ENCODE measurements at places on chromosomes 11 and 22. TPM values are rescaled to one million over a fixed set of nuclear protein-coding genes. Genes with fewer than 3 reads are reported as not detected.

PHOX2A gene
- total RNA-seq: not detected

OR51B6 gene
- not detected for total RNA-seq

SLN gene
- total RNA-seq: 1.0 TPM

OR5A1 gene
- total RNA-seq: not detected

OR52I1 gene
- total RNA-seq: not detected

DENND6B gene
- total RNA-seq: 9.3 TPM

APOL3 gene
- total RNA-seq: 58.2 TPM

DNA sequence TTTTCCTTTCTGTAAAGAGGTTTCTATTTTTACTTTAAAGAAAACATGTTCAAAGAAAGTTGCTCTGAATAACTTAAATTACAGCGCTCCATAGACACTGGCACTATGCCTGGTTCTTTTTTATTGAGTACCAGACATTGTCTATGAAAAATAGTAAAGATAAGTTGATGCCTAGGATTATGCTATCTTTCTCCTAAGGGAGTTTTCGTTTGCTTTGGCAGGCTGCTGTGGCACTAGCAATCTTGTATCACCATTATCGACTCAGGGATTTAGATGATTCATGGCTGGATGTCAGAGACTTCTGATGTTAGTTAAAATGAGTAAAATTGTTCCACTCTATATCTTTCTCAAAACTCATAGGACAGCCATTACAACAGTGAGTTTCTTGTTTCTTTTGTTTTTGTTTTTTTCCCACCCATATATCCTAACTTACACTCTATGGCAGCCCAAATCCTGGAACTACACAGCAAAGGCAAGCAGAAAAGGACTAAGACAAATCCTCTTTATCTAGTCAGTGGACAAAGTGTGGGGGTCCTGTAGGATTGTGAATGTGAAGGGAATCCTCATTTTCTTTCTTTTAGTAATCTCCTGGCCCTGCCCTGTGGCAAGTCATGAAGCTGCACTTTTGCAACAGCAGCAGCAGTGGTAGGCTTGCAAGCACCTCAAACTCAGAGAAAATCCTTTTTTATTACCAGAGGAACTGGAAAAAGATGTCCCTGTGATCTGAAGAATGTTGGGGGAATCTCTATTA is 20.7 kb downstream of the SLN start:
- peaks cover 6% of the 10 kb centered on the region for H3K27me3 ChIP-seq
- DNase-seq: no peak
- no peaks in the 10 kb centered on the region for H3K36me3 ChIP-seq

DNA sequence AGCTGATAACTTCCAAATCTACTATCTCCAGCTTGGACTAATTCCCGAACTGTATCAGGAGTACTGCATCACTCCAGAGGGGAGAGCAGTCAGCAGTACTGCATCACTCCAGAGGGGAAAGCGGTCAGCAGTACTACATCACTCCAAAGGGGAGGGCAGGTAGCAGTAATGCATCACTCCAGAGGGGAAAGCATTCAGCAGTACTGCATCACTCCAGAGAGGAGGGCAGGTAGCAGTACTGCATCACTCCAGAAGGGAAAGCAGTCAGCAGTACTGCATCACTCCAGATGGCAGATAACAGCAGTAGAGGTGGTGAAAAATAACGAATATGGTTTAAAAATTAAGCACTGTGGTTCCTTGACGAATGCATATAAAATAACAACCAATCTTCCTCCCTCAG is 8.4 kb downstream of the CWC15 start:
- H3K27ac ChIP-seq: no peak overlapping the region
- no peaks in the 10 kb centered on the region for H3K27me3 ChIP-seq
- H3K4me1 ChIP-seq: no peaks in the 10 kb centered on the region
- no peak for DNase-seq
- no peak overlapping the region for H3K4me3 ChIP-seq

DNA sequence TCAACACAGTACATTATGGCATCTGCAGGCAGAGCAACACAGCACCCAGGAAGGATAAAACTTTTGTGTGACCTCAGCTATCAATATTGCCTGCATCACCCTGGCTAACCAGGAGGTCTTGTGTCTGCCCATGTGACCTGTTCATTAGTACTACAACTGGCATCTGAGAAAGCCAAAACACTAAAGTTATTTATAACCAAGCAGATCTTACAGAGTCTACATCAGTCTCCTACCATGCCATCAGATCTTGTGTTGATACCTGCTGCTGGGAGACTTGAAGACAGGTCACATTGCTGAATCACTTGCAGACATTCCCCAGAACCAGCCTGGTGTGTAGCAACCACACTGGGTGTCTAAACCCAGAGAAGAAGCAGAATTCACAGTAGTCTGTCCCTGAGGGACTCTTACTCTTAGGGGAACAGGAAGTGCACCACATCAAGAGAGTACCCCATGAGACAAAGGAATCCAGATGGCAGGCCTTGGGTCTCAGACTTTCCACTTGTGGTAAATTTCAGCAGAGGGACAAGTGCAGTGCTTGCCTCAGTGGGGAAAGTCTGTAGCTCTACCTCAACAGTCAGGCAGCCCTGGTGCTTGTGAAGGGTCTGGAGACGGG is 7.0 kb downstream of the OR9G1 start:
- DNase-seq: no peak
- no peak overlapping the region for H3K27ac ChIP-seq
- H3K27me3 ChIP-seq: no peaks in the 10 kb centered on the region
- no peaks in the 10 kb centered on the region for H3K4me1 ChIP-seq
- H3K36me3 ChIP-seq: no peaks in the 10 kb centered on the region
- no peak overlapping the region for H3K4me3 ChIP-seq

GRCh38 chr11:71189768-71190315 is 62.5 kb downstream of the SHANK2 start:
- no peaks in the 10 kb centered on the region for H3K27me3 ChIP-seq
- no peak overlapping the region for H3K4me3 ChIP-seq
- peak; percentile 58 for DNase-seq
- H3K4me1 ChIP-seq: no peaks in the 10 kb centered on the region
- H3K36me3 ChIP-seq: no peaks in the 10 kb centered on the region

DNA sequence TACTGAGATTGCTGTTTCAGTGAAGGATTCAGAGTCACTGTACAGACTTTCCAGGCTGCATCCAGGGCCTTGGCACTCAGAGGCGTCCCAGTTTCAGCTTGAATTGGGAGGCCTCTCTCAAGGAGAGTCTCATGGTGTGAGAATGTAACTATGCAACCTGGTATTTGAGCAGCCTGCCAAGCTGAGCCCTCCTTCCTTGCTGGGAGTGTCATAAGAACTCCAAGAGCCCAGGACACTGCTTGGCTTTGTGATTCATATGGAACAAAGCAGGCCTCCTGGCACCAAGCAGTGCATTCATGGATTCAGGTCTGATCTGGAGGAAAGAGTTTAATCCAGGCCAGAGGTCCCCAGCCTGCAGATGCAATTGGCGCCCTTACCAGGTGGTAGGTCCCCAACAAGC is 171.7 kb downstream of the DBX1 start:
- H3K27me3 ChIP-seq: no peaks in the 10 kb centered on the region
- no peaks in the 10 kb centered on the region for H3K36me3 ChIP-seq

DNA sequence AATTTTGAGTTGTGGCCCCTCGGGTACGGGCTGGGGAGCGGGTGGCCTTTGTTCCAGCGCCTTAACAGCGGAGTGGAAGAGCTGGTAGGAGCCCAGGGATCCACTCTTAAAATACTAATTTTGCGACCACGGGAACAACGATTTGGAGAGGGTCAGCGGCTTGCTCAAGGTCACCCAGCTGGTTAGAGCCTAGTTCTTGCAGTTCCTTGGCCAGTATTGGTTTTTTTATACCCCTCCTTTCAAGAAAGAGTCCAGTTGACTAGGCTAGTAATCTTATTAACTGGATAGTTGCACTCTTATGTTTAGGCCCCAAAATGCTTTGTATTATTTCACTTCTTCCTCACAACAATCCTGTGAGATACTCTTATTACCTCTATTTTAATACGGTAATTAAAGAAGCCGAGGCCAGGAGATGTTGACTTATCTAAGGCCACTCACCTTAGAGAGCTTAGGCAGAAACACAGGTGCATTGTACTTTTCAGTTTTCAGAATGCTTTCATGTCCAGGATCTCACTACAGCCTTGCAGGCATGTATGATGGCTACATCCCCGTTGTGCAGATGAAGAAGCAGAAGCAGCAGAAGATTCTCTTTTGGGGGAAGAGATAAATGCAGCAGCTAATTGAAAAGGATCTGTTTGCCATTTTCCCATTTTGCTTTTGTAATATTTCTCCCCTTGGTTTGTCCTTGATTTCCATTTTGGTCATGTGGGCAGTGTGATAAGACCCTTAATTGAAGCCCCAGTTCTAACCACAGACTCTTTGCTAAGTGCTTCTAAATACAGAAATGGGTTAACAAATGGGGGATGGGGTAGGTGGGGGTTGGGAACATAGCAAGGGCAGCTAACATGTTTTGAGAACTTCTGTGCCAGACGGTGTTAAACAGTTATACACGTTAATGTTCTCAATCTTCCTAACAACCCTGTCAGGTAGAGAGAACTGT is 1.4 kb downstream of the SREBF2 start:
- H3K27me3 ChIP-seq: no peaks in the 10 kb centered on the region
- DNase-seq: no peak
- H3K27ac ChIP-seq: peak overlapping the region; percentile 92

DNA sequence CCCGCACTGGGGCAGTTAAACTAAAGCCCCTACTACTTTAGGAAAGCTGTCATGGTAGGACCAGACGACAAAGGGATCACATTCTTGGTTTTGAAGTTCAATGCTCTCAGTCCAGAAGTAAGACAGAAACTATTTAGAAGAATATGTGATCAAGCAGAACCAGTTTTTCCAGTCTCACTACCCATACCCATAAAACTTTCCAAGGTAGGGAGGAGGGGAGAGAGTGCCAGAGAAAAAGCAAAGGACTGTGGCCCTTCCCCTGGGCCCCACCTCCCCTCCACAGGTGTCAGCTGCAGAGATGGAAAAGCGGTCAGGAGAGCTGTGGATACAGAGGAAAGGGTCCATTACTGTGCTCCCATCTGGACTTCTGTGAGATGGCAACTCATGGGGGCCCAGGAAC is 587.1 kb downstream of the SOX6 start:
- no peaks in the 10 kb centered on the region for H3K27me3 ChIP-seq
- H3K4me3 ChIP-seq: no peak overlapping the region
- peaks cover 4% of the 10 kb centered on the region for H3K4me1 ChIP-seq
- H3K27ac ChIP-seq: no peak overlapping the region
- no peaks in the 10 kb centered on the region for H3K36me3 ChIP-seq

GRCh38 chr22:40567626-40568328 is 68.7 kb downstream of the MRTFA start:
- no peaks in the 10 kb centered on the region for H3K4me1 ChIP-seq
- no peak overlapping the region for H3K27ac ChIP-seq

DNA sequence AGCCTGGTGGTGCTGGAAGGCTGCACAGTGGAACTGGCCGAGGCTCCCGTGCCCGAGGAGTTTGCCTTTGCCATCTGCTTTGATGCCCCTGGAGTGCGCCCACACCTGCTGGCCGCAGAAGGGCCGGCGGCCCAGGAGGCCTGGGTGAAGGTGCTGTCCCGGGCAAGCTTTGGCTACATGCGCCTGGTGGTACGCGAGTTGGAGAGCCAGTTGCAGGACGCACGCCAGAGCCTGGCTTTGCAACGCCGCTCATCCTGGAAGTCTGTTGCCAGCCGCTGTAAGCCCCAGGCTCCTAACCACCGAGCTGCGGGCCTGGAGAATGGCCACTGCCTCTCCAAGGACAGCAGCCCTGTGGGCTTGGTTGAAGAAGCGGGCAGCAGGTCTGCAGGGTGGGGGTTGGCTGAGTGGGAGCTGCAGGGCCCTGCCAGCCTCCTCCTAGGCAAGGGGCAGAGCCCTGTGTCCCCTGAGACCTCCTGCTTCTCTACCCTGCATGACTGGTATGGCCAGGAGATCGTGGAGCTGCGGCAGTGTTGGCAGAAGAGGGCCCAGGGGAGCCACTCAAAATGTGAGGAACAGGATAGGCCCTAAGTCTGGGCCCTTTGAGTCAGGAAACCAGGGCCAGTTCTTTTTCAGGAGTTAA is 1.9 kb upstream of the SMDT1 start:
- no peak for DNase-seq
- no peaks in the 10 kb centered on the region for H3K27me3 ChIP-seq
- H3K4me1 ChIP-seq: peaks cover 39% of the 10 kb centered on the region
- H3K36me3 ChIP-seq: peaks cover 6% of the 10 kb centered on the region
- no peak overlapping the region for H3K27ac ChIP-seq

DNA sequence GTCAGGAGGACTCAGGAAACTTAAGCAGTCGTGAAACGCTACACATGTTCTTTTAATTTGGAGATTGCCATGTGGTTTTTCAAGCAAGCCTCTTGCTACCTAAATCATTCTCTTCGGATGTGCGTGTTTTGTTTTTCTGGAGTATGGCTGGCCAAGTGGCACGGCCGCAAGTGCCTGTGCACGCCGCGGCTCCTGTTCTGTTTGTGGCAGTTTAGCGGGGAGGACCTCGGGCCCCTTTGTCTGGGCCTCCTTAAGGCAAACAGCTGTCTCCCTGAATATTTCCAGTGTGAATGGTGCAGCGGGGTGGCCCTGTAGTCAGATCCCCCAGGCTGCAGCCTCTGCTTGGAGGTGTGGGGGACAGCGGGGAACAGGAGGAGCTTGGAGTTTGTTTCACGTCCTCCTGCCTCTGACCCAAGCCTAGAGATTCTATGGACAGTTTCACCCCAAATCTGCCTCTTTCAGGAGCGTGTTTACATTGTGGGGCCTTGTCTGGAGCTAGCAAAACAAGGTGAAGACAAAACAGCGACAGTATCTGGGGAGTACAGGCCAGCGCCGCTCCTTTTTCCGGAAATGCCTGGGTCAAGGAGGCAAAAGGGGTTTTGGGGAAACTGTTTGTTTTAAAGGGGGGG is 1.3 kb downstream of the LRP5 start:
- no peaks in the 10 kb centered on the region for H3K36me3 ChIP-seq
- H3K4me3 ChIP-seq: peak overlapping the region; percentile 68
- H3K27me3 ChIP-seq: no peaks in the 10 kb centered on the region
- peak; percentile 66 for DNase-seq
- peaks cover 42% of the 10 kb centered on the region for H3K4me1 ChIP-seq

GRCh38 chr11:66800720-66801428 is 42.4 kb upstream of the RCE1 start:
- no peaks in the 10 kb centered on the region for H3K36me3 ChIP-seq
- no peak overlapping the region for H3K27ac ChIP-seq
- H3K27me3 ChIP-seq: no peaks in the 10 kb centered on the region
- H3K4me3 ChIP-seq: no peak overlapping the region

DNA sequence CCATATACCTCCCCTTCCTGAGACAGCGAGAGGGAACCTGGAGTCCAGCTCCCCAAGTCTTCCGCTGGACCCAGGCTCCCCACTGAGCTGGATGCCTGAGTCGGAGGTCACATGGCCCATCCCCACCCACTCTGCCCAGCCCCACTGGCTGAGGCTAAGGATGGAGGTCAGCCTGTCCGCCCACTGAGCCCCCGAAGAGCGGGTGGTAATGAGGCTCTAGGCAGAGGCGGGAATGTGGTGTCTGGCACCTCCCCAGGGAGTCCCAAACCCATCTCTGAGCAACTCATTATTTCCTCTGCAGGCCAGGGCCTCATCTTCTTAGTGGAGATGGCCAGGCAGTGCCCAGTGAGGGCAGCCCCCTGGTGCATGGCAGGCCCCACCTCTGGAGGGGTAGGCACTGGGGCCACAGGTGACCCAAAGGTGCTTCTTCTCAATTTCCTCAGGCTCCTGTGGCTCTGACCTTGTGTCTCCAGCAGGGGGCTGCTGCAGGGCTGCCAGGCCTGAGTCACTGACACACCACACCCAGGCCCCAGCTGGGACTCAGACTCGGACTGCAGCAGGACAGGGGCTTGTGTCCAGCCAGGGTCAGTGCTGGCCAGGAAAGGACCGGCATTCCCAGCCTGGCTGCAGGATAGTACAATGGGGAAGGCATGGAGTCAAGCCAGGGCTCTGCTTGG is 10.2 kb upstream of the PDE2A start:
- peak overlapping the region; percentile 24 for H3K27ac ChIP-seq
- H3K4me3 ChIP-seq: no peak overlapping the region
- peaks cover 23% of the 10 kb centered on the region for H3K4me1 ChIP-seq
- H3K36me3 ChIP-seq: peaks cover 57% of the 10 kb centered on the region
- no peaks in the 10 kb centered on the region for H3K27me3 ChIP-seq

All from upper lobe of right lung (tissue), 1 donor.